ENCODE measurements at places on chromosomes 11 and 22.

DNA sequence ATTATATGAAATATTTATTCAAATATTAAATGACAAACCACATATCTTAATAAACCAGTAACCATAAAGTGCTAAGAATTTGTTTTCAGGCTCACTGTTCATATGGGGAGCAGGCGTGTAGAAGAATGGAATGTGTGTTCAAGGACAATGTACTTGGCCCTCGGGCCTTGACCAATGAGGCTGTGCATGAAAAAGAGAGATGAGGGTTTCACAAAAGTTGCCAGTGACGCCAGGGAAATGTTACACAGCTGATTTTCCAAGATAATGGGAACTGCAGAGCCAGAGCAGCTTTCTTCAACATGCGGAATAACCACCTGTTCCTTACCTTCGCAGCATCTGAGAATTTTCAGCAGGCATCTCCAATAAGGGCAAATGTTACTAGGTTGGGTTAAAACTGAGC, 4.2 kb downstream of the SF1 start:
- DNase-seq = no peak

DNA sequence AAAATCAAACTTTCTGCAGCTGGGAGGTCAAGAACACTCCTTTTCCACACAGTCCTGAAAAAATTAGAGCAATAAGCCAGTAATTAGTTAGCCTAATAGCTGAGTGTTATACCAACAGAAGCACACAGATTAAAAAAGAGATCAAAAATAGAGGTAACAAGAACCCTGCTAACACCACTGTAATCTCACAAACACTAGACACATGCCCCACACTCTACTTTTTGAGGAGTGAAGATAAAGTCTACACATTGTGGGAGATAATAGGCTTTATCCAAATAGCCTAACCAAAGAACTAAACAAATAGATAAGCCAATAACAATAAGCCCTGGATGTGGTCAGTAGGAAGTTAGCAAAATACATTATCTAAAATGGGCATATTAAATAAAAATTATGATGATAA, 372.7 kb upstream of the ANO5 start:
- DNase-seq = no peak

- DNase-seq = no peak
Observed at GRCh38 chr11:46528445-46529094, 65.3 kb downstream of the AMBRA1 start.

DNA sequence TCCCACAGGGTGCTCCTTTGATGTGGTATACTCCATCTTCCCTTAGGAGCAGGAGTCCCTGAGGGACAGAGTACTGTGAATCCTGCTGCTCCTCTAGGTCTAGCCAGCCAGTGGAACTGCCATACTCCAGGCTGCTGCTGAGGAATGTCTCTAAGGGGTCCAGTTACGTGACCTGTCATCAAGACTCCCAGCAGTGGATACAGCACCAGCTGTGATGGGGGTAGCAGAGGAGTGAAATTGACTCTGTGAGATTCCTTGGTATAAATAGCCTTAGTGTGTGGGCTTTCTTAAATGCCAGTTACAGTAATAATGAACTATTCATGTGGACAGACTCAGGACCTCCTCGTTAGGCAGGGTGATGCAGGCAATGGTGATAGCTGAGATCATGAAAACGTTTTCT, 140.4 kb upstream of the LUZP2 start:
- no peak for DNase-seq

- DNase-seq = peak; percentile 75
Observed at GRCh38 chr22:31829505-31829904, 75.7 kb downstream of the DEPDC5 start.

- DNase-seq = no peak
Observed at GRCh38 chr11:102216433-102217075, 100.7 kb upstream of the BIRC3 start.

DNA sequence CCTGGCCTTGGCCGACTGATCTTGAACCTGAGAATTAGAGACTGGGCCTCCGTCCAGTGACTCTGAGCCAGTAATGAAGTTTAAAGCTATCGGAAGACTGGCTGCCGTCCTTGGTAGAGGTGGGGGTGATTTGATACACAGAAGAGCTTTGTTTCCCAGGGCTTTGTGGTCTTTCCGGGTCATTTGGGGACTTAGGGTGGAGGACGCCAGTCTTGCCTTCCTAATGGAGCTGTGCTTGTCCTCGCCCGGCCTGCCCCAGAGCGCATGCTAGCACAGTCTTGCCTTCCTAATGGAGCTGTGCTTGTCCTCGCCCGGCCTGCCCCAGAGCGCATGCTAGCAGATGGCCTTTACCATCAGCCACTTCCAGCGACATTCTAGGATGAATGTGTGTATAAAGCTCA, 65.8 kb downstream of the ST3GAL4 start:
- DNase-seq = no peak

GRCh38 chr11:20070459-20070858, 89.8 kb downstream of the DBX1 start:
- no peak for DNase-seq

DNA sequence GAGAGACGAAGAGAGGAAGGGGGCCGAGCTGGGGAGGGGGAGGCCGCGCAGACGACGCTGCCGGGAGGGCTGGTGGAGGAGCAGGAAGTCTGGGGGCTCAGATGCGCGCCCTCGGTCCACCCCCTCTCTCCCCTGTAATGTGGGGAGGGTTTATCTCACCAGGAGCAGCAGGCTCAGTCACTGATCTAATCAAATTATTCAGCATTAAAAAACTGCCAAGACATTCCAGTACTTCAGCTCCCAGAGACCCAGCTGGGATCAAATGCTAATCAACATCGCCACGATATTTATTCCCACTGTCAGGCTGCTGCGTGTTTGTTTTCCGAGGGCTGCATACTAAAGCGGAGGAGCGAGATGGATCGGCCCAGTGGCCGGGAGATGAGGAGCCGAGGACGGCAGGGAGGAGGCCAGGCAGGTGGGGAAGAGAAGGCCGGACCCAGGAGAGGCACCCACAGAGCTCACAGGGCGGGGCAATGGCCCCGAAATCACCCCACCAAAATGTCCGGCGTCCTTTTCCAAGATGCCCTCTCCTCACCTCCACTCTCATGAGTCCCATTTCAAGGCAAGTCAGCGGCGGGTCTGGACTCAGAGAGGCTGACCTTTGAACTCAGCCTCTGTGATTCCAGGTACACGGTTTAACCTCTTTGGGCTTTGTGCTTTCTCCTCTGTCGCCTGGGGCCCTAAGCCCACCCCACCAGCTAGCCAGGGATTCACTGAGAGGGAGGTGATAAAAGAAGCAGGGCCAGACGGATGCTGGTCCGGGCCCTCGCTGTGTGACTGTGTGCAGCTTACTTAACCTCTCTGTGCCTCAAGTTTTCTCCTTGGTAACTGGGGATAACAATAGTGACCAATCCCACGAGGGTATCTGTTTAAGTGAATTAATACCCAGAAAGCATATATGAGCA, 502.1 kb downstream of the MN1 start:
- DNase-seq = no peak

- no peak for DNase-seq
Observed at GRCh38 chr11:63816732-63817131, 3.5 kb downstream of the SPINDOC start.

GRCh38 chr11:75631086-75631730, 37.6 kb downstream of the MAP6 start:
- DNase-seq = no peak

DNA sequence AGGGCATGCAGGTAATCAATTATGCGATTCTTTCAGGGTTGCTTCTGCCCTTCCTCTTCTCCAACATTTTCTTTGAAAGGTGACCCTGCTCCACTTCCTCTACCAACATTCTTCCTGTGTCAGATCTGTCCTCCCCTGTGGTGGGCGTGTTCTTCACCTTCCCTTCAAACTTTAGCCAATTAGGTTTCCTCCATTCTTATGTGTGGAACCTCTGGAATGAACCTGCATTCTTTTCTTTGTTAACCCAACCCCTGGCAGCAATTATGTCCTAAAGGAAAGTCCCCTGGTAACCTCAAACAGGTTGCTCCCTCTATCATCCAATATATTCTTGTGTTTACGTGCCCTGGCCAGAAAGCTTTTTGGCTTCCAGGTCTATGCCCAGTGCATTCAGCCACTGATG, 22.4 kb downstream of the KIRREL3 start:
- DNase-seq = no peak

DNA sequence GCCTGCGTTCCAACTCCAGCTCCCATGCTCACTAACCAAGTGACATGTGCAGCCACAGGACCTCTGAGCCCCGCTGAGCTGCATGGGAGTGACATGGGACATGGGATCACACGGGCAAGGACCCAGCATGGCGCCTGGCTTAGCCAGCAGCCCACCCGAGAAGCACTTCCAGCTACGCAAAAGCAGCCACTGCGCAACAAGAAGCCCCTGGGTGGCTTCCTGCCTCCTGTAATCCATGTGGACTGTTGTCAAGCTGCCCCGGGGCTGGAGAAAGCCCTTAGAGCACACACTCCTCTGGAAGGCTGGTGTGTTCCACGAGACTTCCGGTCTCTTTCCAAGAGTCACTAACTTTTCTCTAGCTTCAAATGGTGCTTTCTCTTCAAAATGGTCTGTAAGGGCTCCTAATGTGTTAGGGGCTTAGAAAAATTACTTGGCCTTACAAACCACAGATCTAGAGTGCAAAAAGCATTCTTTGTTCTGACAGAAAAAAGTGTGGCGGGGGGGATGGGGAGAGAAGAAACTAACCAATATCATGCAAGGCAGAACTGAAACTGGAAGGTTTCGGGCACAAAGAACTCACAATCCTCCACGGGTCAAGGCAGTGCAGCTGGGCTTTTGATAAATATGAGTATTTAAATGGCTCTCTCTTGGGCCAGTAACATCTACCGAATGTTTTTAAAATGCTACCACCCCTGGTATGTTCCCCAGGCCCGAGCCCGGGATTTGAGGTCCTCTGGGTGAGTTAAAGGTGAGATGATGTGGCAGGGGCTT, 5.5 kb downstream of the C11orf24 start:
- no peak for DNase-seq

- DNase-seq = no peak
Observed at GRCh38 chr11:46628961-46629360, 11.6 kb downstream of the ATG13 start.

DNA sequence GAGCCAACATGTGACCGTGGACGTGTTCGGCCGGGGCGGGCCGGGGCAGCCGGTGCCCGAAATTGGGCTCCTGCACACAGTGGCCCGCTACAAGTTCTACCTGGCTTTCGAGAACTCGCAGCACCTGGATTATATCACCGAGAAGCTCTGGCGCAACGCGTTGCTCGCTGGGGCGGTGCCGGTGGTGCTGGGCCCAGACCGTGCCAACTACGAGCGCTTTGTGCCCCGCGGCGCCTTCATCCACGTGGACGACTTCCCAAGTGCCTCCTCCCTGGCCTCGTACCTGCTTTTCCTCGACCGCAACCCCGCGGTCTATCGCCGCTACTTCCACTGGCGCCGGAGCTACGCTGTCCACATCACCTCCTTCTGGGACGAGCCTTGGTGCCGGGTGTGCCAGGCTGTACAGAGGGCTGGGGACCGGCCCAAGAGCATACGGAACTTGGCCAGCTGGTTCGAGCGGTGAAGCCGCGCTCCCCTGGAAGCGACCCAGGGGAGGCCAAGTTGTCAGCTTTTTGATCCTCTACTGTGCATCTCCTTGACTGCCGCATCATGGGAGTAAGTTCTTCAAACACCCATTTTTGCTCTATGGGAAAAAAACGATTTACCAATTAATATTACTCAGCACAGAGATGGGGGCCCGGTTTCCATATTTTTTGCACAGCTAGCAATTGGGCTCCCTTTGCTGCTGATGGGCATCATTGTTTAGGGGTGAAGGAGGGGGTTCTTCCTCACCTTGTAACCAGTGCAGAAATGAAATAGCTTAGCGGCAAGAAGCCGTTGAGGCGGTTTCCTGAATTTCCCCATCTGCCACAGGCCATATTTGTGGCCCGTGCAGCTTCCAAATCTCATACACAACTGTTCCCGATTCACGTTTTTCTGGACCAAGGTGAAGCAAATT, 1.8 kb downstream of the FUT4 start:
- no peak for DNase-seq

DNA sequence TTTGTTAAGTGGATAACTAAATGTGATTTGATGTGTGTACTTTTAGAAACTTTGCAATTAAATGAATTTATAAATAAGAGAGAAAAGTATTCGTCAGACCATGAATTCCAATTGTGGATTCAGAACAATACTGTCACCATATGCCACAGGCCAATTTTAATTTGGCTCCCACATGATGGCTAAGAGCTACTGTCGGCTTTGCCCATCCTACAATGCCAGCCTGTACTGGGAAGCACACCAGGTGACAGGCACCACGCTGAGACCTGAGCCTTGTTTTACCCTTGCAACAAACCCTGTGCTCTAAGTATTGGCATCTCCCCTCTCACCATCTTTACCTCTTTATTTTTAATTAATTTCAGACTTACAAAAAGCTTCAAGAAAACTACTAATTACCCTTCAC, 14.0 kb downstream of the RAB30 start:
- DNase-seq = no peak

GRCh38 chr11:79925570-79925969, 484.7 kb upstream of the TENM4 start:
- no peak for DNase-seq

DNA sequence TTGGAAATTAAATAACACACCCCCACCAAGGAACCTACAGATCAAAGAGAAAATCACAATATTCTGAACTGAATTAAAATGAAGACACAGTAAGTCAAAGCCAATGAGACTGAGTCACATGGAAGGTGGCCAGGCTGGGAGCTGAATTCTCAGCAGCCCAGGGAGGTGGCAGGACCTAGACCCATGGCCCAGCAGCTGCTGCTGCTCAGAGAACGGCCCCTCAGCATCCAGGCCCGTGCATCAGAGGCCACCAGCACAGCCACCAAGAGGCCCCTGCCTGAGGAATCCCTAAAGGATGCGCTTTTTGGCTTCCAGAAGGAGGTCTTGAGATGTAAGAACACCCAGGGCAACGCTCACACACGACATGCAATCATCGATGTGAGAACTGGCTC, 35.0 kb downstream of the TBX1 start:
- no peak for DNase-seq

DNA sequence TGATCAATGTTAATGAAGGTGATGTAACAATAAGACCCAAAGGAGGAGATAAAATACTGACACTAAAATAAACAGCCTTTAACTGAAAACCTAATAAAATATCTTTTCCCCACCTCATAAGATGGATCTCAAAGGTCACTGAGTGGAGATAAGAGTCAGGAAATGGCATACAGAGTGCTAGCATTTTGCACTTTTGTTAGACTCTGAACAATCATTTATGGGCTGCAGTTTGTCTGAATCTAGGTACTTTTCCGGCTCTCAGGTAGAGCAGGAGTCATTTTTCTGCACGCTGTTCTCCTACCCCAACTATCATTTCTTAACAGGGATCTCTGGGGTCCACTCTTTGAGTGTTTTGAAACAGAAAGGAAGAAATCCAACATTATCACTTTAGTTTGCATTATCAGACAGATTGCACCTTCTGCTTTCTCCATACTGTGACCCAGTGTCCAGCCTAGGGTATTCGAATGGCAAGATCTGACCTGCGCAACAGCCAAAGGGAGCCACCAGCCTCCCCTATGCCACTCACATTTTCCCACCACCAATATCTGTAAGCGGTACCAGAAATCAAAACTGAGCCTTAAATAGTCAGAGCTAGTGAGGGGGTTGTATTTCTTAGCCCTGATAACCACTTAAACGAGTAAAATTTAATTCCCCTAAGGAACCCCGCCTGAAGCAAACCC, 863 bp downstream of the SIAE start:
- DNase-seq = no peak

GRCh38 chr11:120186456-120186773, 24.4 kb upstream of the OAF start:
- peak; percentile 6 for DNase-seq

- DNase-seq = peak; percentile 49
Observed at GRCh38 chr11:114063149-114063828, 3.8 kb downstream of the ZBTB16 start.

GRCh38 chr22:18950141-18950540, 14.0 kb upstream of the PRODH start:
- DNase-seq = peak; percentile 49
